Activated CD4-positive, CD25-positive, alpha-beta regulatory T cell treated with anti-CD3 and anti-CD28 coated beads, Interleukin-2, amount 50 U/mL, for 16 hours (primary cell): ENCODE measurements at places on chromosomes 3 and 15.

GRCh38 chr15:66945286-66945685 is 120.1 kb upstream of the SMAD3 start:
- DNase-seq: no peak

GRCh38 chr15:35557544-35557943 is 11.6 kb upstream of the DPH6 start:
- no peak for DNase-seq

- no peak for DNase-seq
These were observed 27.9 kb downstream of the EHD4 start for GRCh38 chr15:41944313-41944940.

- DNase-seq: no peak
These were observed 5.7 kb downstream of the TMEM207 start for GRCh38 chr3:190444006-190444405.

GRCh38 chr15:65344914-65345275 is 32.9 kb downstream of the IGDCC3 start:
- DNase-seq: no peak

GRCh38 chr3:294096-294495 is 97.5 kb downstream of the CHL1 start:
- DNase-seq: no peak

- DNase-seq: no peak
These were observed 3.9 kb downstream of the VWA5B2 start for GRCh38 chr3:184233127-184233843.

- DNase-seq: no peak
These were observed 22.5 kb upstream of the SPTSSB start for GRCh38 chr3:161393803-161394202.

- DNase-seq: no peak
These were observed 38.8 kb downstream of the ADAM10 start for GRCh38 chr15:58710701-58711100.

GRCh38 chr3:4077950-4078349 is 225.2 kb upstream of the SETMAR start:
- DNase-seq: no peak

- no peak for DNase-seq
These were observed 33.0 kb downstream of the PTPRG start for GRCh38 chr3:61594144-61594963.

- no peak for DNase-seq
These were observed 190.8 kb downstream of the SUCLG2 start for GRCh38 chr3:67463656-67464055.

DNA sequence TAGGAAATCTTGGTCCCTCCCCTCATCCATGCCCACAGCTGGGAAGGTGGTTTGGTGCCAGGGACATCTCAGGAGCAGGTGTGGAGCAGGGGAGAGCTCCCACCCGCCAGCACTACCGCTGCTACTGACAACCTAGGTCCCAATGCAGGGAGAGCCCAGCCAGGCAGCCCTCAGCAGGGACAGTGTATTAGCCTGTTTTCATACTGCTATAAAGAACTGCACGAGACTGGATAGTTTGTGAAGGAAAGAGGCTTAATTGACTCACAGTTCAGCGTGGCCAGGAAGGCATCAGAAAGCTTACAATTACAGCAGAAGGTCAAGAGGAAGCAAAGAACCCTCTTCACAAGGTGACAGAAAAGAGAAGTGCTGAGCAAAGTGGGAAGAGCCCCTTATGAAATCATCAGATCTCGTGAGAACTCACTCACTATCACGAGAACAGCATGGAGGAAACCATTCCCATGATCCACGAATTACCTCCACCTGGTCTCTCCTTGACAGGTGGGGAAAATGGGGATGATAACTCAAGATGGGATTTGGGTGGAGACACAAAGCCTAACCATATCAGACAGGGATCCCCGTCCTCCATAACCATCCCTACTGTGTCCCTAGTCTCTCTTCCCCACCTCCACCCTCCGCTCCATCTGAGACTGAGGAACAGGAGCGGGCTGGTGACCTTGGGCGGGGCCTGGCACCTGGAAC is 218.6 kb downstream of the TBC1D2B start:
- no peak for DNase-seq

- no peak for DNase-seq
These were observed 133.8 kb downstream of the GREM1 start for GRCh38 chr15:32851572-32851971.

GRCh38 chr15:100201376-100202280 is 140.1 kb downstream of the ADAMTS17 start:
- no peak for DNase-seq

- DNase-seq: no peak
These were observed 75.9 kb downstream of the KLF13 start for GRCh38 chr15:31402511-31403056.

GRCh38 chr15:57134851-57135250 is 216.4 kb downstream of the TCF12 start:
- no peak for DNase-seq

GRCh38 chr15:77014132-77015081 is 19.5 kb downstream of the PSTPIP1 start:
- DNase-seq: no peak

- DNase-seq: no peak
These were observed 10.0 kb upstream of the INO80 start for GRCh38 chr15:41125931-41126642.

- DNase-seq: no peak
These were observed 106.5 kb downstream of the LIPC start for GRCh38 chr15:58538225-58538727.
